ENCODE measurements at places on chromosomes 1 and 21.

DNA sequence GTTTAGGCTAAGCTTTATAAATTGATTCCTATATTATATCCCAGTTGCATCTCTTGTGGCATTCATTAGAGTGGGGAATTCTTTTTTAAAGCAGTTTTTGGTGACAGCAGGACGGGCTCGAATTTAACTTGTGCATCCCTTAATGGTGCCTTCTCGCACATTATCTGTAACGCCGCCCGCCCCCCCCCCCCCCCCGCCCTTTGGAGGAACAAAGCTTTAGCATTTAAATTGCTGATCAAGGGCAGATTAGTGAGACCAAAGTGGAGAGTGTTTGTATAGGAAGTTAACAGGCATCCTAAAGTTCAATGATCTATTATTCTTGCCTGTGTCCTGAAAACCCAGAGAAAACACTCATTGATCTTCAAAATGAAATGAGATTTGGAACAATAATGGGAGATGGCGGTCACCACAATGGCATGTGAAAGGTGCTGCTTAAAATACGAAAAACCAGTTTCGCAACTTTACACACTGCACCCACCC is 2.2 kb downstream of the LMO4 start:
- no peak for DNase-seq

DNA sequence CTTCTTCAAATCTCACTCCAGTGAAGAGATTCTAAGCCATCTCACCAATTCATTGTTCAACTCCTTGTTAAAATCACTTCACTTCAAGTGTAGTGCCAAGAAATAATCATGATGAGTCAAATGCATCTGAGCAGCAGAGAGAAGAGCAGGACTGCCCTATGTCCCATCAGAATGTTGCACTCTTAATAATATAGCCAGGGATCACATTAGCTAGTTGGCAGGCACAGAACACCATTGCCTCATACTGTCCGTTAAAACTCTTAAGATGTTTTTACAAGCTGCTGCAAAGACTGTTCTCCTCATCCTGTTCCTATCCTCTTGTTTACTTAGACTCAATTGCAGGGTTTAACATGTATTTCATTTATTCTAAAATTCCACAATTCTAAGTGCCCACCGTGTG is 432.9 kb downstream of the PLPP3 start:
- DNase-seq, result no peak

GRCh38 chr1:207941665-207942064 is 30.7 kb upstream of the CD34 start:
- DNase-seq, result peak; percentile 24

DNA sequence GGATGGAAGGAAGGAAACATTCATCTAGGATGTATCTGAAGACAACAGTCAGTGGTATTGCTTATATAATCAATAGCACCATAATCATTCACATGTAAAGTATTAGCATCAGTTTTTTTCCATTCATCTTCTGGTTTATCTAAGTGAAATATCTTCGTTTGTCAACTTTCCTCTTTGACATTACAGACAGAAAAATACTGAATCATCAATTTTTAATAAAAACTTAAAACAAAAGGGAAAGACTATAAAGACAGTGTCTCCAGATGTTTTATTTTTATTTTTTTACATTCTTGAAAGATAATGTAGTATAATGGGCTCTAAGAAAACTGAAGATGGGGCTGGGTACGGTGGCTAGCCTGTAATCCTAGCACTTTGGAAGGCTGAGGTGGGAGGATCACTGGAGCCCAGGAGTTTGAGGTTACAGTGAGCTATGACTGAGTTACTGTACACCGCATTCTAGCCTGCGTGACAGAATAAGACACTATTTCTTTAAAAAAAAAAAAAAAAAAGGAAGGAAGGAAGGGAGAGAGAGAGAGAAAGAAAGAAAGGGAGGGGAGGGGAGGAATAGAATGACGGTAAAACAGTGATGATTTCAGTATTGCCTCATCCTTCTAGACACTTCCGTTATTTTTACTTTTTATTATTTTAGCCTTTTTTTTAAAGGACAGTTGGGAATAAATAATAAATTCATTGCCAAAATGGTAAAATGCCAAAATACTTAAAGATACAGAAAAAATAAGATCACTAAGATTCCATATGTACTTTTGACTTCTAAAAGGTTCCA is 89.5 kb downstream of the NRIP1 start:
- DNase-seq, result no peak

- no peak for DNase-seq
Measured at GRCh38 chr1:57866998-57867397, 443.1 kb upstream of the DAB1 start.

DNA sequence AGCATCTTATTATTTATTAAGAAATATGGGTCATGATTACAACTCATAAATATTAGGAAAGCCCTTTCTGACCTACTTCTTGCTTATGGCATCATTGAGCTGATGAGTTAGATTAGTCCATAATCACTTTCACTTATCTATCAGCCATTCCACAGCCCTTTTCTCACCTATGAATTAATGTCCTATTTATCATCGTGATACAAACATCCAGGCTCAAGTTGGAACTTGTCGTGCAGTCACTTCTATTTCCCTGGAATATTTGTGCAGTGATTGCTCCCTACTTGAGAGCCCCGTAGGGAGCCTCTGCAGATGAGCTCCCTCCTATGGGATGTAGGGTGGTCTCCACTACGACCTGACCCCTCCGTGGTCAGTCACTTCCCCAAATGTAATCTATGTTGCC is 8.1 kb upstream of the F3 start:
- no peak for DNase-seq

GRCh38 chr1:160454371-160455152 is 54.2 kb downstream of the VANGL2 start:
- no peak for DNase-seq

- no peak for DNase-seq
Measured at GRCh38 chr21:38500073-38500472, 1.8 kb upstream of the ERG start.

DNA sequence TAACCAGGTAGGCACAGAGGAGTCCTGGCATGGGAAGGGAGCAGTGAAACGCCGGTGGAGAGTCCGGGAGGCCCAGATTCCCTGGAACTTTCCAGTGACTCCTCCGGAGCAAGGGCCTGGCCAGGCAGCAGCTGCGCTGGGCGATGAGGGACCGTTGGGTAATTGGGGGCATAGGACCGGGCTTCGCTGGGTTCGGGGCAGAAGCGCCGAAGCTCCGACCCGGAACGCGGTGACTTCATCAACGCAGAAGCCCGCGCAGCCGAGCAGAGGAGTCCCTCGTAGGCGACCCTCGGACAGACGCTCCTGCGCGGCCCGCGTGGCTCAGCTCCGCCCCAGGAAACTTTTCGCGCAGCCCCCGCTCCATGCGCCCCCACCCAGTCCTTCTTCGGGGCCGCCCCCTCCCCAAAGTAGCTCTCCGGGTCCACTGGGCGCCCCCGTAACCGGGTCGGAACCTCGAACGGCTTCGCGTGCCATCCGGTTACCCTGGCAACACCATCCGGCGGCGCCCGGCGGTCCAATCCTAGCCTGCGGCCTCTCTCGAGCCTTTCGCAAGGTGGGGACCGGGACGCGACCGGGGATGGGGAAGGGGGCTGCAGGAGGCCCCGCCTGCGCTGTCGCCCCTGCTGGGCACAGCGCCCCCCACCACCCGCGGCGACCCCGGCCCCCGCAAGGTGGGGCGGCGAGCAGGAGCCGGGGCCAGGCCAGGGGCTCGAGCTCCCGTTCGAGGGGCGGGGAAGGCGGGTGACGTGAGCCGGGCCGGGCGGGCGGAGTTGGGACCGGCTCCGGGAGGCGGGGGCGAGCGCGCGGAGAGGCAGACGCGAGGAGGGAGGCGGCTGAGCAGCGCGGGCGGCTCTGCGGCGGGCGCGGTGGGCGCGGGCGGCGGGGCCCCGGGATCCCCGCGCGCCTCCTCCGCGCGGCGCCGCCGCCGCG is at the start of gene AJAP1:
Gene AJAP1, plus strand, starts transcription at position 814 of the 930 bp plus-strand sequence. CDS start 817 bp downstream, outside the sequence.
- no peak for DNase-seq

DNA sequence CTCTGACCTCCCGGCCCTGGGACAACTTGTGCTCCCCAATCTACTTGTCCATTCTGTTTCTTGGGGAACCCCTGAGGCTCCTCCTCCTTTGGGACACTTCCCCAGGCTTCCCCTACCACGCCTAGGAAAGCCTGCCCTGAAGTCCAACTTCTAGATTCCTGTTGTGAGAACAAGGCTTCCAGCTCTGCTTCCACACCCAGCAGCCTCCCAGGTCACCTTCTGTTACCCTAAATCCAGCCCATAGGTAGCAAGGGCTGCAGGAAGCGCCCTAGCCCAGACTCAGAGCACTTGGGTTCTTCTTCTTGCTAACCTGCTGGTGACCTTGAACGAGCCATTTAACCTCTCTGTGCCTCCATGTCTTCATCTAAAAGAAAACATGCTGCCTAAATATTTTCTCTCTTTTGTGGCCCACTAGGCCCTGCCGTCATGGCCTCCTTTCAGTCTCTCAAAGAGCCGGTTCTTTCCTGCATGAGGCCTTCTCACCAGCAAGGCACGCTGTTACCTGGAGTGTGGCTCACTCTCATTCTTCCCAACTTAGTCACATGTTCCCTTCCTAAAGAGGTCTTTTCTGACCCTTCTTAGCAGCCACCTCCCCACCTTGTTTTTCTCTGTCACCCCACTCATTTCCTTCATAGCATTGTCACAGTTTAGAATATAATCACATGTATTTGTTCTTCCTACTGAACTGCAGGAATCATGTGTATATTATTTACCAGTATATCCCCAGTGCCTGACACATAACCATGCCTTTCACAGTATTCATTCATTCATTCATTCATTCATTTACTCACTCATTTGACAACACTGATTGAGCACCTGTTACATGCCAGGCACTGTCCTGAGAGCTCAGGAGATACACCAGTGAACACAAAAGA is 1.4 kb downstream of the CAPN2 start:
- DNase-seq, result no peak

DNA sequence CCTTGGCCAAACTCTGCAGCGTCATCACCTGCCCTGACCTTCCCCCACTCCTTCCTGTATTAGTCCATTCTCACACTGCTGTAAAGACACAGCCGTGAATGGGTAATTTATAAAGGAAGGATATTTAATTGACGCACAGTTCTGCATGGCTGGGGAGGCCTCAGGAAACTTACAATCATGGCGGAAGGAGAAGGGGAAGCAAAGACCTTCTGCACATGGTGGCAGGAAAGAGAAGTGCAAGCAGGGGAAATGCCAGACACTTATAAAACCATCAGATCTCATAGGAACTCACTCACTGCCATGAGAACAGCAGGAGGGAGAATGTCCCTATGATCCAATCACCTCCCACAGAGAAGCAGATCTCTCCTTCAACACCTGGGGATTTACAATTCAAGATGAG is 408.5 kb downstream of the PTPRU start:
- no peak for DNase-seq

GRCh38 chr1:244970236-244970743 is 105.9 kb upstream of the HNRNPU start:
- DNase-seq, result peak; percentile 89

GRCh38 chr1:90295534-90295933 is 300.6 kb downstream of the ZNF326 start:
- DNase-seq, result peak; percentile 27

GRCh38 chr1:241423541-241424479 is 66.8 kb upstream of the RGS7 start:
- DNase-seq, result no peak

DNA sequence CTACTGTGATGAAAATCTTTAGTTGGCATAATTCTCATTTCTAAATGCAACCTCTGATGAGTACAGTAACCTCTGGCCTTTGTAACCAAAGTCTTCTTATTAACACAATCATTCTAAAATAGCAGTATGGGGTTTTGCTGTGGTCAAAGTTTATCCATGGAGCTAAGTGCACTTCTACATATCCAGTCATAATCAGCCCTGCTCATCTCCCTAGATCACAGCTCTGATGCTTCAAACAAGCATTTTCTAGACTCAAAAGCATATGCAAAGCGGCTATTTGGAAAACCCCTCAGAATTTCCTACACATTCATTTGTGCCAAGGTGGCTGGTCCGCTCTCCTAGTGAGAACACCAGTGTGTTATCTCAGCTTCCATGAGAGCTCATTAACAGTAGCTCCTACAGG is 418.6 kb downstream of the MRPL39 start:
- DNase-seq, result no peak

DNA sequence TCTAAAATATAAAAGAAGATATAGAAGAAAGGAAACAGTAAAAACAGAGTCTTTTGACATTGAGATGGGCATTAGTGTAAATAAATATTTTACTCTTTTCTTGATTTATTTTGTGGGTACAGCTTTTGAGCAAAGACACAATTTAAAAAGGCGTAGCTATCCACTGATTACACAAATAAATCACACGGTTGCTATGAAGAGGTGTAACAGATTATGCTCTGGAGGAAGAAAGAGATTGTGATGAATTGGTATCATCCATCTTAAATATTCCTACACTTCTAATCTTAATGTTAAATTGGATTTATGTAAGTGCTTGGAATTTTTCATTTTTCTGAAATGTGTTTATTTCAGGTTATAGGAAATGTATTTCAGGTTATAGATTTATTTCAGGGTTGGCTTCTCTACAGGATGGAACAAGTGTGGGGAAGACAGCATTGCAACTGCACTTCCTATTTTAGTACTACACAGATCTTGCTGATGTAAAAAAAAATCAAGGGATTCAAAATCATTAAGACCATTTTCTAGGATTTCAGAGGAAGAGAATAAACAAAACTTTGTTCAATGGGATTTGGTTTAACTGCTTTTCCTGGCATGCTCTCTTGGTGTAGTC is 15.3 kb downstream of the XCL1 start:
- DNase-seq, result no peak
